Suppressor macrophage treated with lipopolysaccharide for 4 hours (primary cell): ENCODE measurements at places on chromosomes 6 and 20.

DNA sequence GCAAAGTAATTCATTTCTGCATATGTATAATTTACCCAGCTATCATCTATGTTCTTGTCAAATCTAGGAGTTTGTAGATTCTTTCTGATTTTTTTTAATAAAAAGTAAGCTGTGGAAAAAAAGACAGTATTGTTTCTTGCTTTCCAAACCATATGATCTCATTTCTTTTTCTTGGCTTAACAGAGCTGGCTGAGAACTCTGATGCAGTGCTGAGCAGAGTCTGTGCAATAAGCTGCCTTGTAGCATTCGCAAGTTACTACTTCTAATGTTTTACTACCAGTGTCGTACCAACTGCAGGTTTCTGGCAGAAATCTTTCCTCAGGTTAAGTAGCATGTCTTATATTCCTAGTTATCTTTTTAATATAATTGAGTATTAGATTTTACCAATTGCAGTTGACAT, 15.6 kb downstream of the RRBP1 start:
- DNase-seq: no peak

GRCh38 chr6:131581523-131581922, 8.5 kb downstream of the ARG1 start:
- no peak for DNase-seq

- DNase-seq: no peak
Observed at GRCh38 chr6:52503323-52503747, 73.5 kb downstream of the TRAM2 start.

DNA sequence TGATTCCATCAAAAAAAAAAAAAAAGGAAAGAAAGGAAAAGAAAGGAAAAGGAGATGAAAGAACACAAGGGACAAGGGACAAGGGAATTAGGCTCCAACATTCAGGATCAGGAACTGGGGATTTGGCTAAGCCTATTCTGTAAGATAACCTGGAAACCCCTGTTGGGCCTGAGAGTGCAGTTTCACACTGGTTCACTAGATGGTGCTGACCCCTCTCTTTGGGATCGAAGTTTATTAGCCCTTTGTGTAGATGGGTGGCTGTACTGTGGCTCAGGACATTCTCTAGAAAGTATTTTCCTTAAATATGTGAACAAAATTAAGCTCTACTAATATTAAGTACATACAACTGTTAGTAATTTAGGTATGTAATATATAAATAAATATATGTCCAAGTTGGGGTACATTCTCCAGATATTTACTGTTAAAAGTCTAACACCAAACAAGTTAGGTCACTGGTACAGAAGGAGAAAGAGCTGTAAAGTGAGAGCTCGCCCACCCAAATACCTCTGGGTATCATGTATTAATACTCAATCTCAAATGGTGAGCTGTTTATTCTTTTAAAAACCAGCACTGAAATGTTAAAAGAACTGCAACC, 6.3 kb downstream of the OR2A4 start:
- DNase-seq: peak; percentile 53

GRCh38 chr6:137001299-137001976, 43.3 kb downstream of the IL20RA start:
- no peak for DNase-seq

GRCh38 chr20:6819599-6819998, 52.1 kb downstream of the BMP2 start:
- peak; percentile 3 for DNase-seq

DNA sequence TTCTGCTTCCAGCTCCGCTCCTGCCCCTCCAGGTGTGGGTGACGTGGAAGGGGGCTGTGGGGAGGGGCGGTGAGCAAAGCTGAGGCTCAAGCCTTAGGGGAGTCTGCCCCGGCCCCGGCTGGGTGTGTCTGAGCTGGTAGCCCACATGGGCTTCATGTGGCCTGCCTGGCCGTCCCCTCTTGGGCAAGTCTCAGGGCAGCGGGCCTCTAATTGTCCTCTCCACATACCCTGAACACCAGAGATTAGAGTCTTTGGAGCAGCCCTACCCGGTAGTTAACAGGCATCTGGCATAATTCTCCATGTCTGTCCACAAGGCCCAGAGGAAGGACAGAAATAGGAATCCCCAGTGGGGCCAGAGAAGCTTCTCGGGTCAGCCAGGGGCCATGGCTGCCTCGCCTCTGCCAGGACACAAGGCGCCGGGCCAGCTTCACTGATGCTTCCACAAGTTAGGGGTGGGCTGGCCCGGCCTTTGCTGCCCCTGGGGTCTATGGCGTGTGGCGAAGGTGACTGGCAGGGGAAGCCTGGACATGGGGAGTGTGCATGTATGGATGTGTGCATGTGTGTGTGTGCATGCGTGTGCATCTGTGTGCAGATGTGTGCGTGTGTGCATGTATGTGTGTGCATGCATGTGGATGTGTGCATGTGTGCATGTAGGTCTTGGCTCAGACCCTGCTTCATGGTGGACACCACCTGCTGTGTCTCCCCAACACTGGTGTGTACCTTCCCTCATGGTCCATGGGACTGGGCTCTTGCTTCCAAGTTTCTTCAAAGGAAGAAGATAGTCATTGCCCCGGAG, 24.0 kb downstream of the FRMD1 start:
- no peak for DNase-seq

- DNase-seq: peak; percentile 12
Observed at GRCh38 chr6:121436960-121437850, 1.8 kb downstream of the GJA1 start.

DNA sequence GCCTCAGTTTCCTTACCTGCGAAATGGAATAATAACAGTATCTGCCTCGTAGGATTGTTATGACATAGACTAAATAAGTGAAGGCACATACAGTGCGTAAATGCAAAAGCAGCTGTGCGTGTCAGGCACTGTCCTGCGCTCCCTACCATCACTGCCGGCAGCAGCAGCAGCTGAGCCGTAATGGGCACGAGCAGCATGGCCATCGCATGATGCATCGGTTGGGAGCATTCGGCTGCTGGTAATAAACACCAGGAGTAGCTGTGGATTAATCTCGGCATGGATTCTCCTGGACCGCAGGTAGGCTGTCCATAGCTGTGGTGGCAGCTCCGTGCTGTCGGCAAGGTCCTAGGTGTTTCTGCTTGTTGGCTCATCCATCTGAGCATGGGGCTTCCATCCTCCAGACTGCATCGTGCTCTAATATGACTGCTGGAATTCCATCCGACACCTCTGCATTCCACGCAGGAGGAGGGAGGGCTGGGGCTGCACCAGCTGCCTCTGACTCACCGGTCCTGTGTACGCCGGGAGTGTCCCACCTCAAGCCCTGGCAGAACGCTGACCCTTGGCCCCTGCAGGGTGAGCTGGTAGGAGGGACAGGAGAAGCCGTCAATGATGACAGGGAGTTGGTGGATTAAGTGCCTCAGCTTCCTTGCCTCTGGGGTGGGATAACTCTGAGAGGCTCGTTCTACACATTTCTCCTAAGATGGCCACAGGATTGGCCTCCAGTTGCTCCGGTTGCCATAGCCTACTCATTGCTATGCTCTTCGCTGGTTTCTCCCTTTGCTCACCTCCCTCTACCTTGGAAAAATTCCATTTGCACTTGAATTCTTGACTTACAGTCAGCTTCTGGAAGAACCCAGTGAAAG, 100.9 kb upstream of the PMEPA1 start:
- no peak for DNase-seq

GRCh38 chr6:125707615-125708243, 41.7 kb upstream of the HEY2 start:
- DNase-seq: no peak

DNA sequence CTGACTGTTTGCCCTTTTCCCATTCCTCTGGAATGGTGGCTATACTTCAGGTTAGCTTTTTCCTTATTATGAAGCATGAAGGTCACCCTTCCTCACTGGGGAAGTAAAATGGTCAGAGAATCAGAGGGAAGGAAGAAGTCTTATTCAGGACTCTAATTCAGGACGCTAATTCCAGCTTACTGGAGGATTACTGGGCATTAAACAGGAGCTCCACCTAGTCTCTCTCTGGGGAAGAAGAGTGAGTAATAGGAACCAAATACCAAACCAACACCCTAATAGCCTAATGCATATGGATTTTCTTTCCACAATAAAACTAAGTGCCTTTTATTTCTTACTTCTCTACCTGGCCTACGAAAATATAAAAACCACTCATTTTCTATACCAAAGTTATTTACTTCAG, 10.1 kb downstream of the CRISP1 start:
- no peak for DNase-seq

DNA sequence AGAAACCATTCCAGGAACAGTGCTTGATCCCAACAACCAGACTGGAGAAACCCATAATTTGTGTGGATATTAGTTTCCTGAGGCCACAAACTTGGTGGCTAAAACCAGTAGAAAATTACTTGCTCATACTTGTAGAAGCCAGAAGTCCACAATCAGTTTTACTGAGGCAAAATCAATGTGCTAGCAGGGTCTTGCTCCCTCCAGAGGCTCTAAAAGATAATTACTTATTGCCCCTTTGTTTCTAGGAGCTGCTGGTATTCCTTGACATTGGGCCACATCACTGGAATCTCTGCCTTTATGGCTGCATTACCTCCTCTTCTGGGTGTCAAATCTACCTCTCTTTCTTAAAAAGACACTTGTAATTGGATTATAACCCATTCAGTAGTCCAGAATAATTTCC, 142.2 kb upstream of the SAMD5 start:
- no peak for DNase-seq

DNA sequence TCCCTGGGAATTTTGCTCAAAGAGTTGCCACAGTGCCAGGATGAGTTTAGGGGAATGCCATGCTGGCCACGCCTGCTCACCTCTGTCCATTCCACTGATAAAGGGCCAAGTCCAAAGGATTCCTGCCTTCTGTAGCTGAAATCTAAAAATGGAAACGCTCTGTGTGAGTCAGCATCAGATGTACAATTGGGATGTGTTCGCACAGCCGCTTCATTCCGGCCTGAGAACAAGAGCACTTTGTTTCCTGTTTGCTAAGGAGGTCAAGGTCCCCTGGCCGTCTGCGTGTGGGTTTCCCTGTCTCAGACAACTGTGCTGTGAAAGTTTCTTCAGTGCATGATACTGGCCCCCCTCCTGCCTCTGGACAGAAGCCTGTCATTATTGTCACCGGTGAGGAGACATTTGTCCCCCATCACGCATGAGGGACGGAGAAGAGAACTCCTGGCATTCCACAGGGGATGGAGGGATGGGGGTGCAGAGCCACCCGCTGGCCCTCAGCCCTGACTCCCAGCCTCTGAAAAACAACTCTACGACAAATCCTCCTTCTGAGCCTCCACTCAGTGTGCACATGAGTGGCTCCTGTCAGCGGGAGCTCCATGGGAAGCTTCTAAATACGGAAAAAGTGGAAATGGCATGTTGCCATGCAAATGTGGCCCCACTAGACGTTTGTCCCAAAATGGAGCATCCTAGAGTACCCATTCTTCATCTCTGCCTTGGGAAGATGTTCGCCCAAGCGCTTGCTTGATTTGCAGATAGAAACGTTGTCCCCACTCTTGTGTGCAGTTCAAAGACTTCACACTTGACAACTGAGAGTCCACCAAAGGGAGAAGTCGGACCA, 143.5 kb upstream of the AFDN start:
- DNase-seq: no peak

GRCh38 chr6:36907781-36908180, 22.0 kb downstream of the C6orf89 start:
- DNase-seq: no peak

DNA sequence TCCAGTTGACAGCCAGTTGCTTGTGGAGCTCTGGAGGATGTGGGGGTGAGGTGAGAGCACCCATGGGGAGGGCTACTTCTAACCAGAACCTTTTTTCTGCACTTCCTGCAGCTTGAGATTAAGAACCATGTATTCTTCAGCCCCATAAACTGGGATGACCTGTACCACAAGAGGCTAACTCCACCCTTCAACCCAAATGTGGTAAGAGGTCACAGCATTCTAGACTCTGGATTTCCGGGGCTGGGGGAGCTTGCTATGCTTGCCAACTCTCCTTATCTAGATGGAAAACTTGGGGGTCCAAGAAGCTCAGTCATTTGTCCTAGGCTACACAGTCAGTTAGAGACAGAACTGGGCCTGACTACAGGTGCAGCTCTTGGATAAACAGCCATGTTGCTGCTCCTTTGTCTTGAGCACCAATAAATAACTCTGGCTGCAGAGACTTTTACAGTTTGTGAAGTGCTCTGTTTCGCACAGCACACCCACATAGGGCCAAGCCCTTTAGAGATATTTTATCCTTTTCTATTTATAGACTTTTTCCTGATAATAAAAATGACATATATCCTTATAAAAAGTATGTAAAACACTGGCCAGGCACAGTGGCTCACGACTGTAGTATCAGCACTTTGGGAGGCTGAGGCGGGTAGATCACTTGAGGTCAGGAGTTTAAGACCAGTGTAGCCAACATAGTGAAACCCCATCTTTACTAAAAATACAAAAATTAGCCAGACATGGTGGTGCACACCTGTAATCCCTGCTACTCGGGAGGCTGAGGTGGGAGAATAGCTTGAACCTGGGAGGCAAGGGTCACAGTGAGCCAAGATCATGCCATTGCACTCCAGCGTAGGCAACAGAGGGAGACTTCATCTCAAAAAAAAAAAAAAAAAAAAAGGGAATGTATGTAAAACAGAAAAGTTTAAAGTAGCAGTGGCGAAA, 10.6 kb upstream of the IFT52 start:
- no peak for DNase-seq

GRCh38 chr6:60991427-60992028, 1294.5 kb downstream of the KHDRBS2 start:
- DNase-seq: no peak

DNA sequence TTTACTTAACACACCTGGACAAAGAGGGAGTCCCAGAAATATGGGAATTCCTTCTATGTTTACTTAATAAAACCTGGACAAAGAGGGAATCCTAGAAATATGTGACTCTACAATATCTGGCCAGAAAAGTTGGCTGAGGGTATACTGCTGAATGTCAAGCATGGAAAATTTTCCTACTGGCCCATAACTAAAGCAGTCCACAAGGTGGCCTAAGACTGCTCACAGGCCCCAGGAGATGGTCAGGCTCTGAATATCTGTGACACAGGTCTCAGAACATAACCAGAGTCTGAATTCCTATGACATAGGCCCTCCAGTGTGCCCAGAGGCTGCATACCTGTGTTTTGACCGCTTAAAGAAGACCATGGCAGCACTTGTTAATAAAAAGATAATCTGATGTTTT, 578.2 kb upstream of the NRSN1 start:
- no peak for DNase-seq

DNA sequence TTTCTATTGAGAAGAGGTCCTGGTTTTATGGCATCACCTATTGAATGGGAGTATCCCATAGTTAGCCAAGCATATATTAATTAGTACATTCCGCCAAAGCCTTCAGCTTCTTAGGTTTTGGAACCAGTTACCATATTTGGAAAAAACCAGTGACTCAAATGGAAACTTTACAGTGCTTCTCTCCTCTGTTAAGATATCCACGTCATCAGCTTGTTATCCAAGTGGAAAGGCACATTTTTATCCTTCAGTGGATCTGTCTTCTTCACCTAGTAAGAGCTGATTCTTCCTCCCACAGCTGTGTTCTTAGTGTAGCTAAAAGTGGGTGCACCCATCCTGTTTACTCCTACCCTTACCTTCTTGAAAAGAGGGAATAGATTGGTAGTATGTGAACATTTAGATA, 34.5 kb downstream of the TPD52L1 start:
- no peak for DNase-seq

GRCh38 chr20:8790442-8791074, 278.3 kb upstream of the PLCB4 start:
- DNase-seq: peak; percentile 59
